ENCODE measurements at places on chromosomes 4 and X.

DNA sequence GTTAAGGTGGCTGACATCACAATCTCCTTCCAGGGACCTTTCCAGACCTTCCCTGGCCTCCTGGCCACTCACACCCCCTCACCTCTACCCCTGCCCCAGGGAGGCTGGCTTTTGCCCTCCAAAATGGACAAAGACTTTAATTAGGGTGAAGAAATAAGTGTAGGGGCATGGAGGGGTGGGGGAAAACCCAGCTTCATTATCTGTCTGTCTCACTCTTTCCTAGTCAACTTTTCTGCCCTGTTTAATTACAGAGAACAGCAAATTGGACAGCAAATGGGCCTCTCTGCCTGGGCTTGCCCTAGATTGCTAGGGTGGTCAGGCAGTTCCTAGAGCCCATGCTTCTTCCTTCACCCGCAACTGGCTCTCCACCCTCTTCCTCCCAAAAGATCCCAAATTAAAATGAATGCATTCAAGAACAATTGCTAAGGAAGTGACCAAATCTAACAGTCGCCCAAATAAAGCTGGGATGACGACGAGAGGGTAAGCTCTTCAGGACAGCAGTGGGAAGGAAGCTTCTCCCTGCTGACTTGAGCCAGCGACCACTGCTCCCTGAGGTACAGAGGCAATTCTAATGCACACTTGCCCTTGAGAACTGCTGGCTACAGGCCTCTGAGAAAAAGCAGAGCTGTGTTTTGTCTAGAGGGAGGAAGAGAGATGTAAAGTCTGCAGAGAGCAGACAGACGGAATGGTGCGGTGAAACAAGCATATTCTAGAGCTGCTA is 12.4 kb downstream of the RAI2 start:
- DNase-seq = no peak

DNA sequence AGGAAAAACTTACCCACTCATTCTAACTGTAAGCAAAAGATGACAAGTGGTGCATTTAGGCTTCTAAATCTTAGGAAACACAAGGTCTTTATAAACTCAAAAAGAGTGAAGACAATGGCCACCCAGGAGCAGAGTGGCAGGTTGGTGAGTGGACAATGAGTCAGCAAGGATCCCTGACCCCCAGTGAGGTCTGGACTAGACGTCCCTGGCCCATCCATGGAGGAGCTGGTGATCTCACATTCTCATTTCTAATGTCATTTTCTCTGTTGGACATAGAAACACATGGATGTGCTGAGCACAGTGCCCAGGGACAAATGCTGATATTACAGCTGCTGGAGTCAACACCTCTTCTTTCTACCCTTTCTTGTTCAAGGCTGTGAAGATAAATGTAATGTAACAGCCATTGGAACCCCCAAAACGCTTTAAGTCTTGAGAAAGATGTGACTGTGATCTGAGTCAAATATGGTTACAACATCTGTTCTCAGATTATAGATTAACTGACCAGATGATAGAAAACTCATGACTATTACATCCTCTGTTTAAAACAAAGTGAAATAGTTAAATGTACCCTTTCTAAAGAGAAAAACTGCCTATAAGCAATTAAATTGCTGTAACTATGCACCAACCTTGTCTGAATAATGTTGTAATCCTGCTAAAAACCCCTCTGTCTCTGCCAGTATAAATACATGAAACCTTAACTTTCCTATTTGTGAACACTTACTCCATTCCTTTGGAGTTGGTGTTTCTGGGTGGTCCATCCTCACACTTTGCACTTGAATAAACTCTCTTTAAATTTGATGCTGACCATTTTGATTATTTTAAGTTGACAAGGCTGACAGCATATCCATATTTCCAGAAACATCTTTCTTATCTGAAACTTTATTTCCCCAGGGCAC is 92.7 kb downstream of the USP46 start:
- DNase-seq = no peak

DNA sequence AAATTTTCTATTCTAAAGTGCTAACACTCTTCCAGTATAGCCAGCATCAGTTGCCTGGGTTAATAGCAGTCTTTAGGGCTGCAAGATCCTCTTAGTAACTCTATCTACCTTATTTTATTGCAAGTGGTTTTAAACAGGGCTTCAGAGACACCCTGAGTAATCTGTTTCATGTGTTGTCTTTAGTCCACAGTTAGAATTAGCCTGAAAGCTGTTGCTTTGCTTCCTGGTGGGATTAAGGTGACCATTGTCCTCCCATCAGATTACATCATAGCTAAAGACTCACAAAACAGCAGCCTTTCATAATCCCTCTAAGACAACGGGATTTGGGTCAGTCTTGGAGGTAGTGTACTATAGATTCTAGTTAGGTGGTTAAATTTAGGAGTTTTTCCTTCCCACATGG is 7.5 kb downstream of the UCHL1 start:
- no peak for DNase-seq

DNA sequence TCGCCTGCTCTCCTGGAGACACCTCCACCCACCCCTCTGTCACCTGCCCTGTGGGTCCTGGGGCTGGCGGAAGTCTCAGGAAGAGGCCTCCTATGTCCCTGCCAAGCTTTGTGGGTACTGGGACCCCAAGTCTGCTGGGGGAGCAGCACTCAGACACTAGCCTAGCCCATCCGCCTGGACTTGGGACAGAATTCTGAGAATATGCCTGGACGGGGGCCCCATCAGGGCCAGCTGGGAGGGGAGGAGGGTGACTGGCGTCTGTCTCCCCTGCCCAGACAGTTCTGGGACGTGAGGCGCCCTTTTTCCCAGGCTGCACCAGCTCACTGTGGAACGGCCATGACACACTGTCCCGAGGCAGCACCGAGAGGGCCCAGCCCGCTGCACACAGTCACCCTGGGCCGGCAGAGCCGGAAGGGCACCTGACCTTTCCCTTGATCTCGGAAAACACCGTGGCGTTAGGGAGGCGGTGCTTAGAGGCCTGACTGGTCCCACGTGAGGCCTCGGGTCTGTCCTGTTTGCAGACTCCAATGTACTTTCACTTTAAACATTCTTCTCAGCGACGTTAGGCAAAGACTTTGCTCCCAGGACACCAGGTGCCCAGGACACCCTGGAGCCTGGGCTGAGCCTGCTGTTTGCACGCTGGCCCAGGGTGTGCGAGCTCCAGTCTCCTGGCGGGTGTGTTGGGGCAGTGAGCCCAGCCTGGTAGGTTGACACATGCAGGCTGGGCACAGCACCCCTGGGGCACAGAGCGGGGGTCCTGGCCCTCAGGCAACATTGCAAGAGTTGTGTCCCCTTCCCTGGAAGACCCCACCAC is 700 bp downstream of the SLC26A1 start:
- no peak for DNase-seq

- DNase-seq = no peak
These were observed 607.1 kb downstream of the PCDH18 start for GRCh38 chr4:136925203-136925602.
